ENCODE measurements at places on chromosomes 11 and 22.
A peak's percentile ranks its signal among the peaks of the same experiment; 100 is the strongest.

DNA sequence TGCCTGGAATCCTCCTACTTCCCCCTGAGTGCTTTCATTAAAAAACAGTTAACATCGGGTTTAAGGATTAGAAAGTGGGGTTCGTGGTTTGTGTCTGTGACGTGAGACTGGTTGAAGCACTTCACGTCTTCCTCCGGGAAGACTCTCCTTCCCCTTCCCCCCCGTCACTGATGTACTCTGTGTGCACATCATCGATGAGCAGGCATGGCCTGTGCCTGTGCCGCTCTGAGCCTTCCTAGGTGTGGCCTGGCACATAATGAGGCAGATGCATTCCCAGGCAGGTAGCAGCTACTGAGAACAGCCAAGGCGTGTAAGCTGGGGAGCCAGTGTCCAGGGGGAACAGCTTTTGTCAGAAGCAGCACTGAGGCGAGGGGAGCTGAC is 93.8 kb downstream of the BCR start:
- DNase-seq, result no peak

GRCh38 chr11:93194673-93195291 is 3.0 kb downstream of the SLC36A4 start:
- no peak for DNase-seq

DNA sequence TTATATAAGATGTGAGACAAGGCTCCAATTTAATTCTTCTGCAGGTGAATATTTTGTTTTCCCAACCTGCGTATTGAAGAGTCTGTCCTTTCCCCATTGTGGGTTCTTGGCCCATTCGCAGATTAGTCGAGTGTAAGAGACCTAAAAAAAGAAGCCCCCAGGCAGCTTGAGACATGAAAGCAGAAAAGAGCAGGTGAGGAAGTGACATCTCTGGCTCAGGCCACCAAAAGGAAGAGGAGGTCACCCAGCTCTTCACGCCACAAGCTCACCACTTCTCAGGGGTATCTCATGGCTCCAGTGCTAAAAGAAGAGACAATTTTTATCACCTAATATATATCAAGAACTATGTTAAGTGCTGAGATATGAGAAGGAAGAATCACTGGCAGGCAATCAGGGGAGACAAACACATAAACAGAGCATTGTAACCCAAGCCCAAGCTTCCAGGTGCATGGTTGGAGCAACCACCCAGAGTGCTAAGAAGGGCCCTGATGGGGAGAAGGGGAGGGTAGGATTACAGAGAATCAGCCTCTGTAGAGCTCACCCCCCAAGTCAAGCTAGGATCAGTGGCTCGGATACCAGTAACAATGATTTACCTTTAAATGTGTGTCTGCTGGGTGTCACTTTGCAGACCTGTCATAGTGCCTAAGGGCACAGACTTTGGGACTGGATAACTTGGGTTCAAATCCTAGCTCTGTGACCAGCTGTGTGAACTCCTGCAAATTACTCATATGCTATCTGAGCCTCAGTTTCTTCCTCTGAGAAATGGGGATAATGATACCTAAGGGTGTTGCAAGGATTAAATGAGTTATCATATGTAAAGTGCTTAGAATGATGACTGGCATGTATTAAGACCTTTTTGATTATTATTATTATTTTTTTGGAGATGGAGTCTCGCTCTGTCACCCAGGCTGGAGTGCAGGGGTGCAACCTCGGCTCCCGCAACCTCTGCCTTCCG is 39.2 kb downstream of the MCHR1 start:
- no peak for DNase-seq

DNA sequence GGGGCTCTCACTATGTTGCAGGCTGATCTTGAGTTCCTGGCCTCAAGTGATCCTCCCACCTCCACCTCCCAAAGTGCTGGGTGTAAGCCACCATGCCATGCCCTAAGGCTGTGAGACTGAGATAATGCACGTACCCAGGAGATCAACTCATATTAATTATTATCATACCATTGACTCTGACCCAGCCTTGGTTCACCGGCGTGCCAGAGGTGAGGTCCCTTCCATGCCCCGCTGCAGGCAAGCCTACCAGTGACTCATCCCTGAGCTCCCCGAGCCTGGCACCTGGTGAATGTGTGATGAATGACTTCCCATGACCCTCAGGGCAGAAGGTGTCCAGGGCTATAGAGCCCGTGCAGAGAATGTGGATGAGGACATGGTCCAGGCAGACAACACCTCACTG is 12.1 kb downstream of the GAL3ST1 start:
- DNase-seq, result no peak

DNA sequence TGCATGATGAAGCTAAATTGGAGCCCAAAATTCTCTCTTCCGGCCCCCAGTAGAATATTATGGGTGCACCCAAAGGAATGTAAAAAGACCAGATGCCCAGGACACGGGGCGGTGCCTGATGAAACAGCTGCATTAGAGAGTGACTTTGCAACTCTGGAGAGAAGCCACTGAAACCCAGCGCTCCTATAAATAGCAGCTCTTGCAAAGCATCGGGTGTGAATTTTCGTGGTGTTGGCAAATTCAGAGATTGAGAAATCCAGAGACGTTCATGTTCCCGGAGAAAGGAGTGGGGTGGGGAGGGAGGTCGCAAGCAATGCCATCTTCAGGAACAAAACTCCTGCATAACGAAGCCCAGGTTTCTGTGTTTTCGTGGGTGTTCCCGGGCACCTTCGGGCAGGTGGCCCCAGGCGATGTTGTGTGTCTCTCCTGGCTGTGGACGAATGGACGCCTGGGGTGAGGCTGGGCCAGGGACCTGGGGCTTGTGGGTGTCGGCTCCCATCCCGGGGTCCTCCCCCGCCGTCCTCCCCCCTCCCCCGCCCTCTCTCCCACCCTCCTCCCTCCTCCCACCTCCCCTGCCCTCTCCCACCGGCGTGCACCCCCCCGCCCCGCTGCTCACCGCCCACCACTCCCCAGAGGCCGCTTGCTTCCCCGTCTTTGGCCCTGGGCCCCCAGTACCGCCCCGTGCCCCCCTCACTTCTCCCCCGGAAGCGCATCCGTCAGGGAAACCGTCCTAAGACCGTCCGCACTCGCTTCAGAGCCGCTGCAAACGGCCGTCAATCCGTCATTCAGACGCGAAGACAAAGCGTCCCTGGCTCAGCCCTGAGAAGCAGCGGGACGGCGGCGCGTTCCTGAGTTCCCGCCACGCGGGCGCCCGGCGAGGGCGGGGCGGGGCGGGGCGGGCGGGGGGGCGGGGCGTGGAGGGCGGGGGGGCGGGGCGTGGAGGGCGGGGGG is 26.7 kb upstream of the TOLLIP start:
- peak; percentile 90 for DNase-seq

- no peak for DNase-seq
These were observed 1.8 kb downstream of the IGLL1 start for GRCh38 chr22:23578306-23578705.

GRCh38 chr11:88208745-88209144 is 33.5 kb upstream of the RAB38 start:
- peak; percentile 39 for DNase-seq

- DNase-seq, result peak; percentile 79
These were observed 8.9 kb downstream of the DERL3 start for GRCh38 chr22:23829845-23830372.

DNA sequence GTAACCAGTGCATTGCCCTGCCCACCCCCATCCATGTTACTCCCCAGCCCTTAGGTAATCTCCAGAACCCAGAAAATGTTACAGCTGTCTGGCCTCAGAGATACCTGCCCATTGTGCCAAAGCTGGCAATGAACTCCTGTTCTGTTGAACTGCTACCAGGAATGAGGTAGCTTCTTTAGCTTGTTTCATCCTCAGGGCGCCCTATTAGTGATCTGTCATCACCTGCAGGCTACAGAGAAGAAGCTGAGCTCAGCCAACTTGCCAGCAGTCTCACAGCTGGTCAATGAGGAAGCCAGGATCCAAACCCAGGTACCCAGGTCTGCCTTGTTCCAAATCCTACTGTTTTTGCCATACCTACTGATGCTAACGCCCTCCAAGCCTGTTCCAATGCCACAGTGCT is 88.7 kb downstream of the GALNT18 start:
- no peak for DNase-seq

GRCh38 chr11:66337103-66337899 is 1.1 kb upstream of the RIN1 start:
- no peak for DNase-seq
